Activated naive CD4-positive, alpha-beta T cell treated with Interleukin-2 at 50 U/mL for 16 hours (primary cell): ENCODE measurements at places on chromosomes 1 and 21.

DNA sequence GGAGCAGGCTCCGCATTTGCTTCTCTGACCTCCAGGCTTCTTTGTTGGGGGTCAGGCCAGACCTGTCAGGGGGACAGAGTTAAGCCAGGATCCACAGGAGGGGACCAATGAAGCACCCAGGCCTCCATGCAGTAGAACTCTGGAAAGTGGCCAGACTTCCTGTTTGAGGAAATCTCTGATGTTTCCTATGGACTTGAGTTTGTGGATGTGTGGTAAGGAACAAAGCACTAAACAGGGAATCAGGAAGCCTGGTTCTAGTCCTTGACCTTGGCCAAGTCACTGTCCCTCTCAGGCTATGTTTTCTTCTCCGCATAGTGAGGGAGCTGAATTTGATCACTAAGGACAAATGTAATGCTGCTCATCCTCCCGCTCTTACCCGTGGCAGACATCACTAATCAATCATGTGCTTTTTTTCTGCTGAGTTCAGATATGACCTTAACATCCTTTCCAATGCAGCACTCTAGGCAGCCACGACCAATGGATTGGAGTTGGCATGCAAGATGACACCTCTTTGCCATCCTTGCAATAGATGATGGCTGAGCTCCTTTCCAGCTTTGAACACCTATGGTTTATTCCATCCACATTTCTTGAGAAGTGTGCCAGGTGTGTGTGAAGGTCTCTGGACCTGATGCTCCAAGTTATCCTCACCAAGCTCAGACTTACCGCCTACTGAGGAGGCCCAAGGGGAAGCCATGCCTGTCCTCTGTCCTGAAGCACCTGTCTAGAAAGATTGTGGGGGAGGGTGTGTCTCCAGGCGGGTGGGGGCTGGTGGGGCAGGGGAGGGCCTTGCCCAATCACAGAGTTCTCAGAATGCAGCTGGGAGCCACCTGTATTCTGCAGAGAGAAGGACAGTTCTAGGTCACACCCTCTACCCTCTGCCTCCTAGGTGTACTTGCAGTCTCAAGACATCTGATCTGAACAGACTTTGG, 9.9 kb downstream of the SH2D2A start:
- DNase-seq = no peak

GRCh38 chr1:167668108-167668507, 38.1 kb downstream of the RCSD1 start:
- DNase-seq = no peak

DNA sequence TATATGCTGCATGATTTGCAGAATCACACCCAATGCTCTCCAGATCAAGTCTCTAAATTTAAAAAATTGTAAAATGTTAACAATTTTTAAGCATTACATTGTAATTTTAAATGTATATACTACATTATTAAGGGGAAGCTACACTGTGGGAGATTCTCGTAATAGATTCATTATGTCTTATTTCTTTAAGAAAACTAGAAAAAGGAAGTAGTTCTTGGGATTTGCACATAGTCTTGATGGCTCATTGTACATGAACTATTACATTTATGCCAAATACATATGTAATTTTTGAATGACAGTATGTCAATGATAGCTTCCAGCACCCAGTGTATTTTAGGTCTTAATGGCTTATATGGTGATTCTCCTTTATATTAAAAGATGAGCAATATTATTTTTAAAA, 250.3 kb downstream of the PTPRC start:
- DNase-seq = no peak

DNA sequence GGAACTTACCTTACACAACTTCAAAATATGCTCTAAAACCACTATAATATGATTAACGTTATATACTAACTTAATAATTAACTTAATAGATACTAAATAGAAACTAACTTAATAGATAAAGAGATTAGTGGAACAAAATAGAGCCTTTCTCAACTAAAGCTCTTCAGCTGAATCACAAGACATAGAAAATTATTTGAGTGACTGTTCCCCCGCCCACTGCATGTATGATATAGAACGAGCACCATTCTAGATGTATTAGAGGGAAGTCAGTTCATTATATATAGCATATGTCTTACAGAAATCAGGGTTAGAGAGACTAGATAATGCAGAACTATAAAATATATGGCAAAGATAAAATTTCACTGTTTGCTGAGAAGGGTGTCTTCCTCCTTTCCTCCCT, 16.3 kb downstream of the LYPLAL1 start:
- DNase-seq = no peak

GRCh38 chr1:20339811-20340457, 49.3 kb downstream of the VWA5B1 start:
- DNase-seq = no peak

- DNase-seq = no peak
These were observed 28.6 kb upstream of the ZNF496 start for GRCh38 chr1:247360116-247360898.

- no peak for DNase-seq
These were observed 12.4 kb downstream of the PEA15 start for GRCh38 chr1:160217481-160218051.

DNA sequence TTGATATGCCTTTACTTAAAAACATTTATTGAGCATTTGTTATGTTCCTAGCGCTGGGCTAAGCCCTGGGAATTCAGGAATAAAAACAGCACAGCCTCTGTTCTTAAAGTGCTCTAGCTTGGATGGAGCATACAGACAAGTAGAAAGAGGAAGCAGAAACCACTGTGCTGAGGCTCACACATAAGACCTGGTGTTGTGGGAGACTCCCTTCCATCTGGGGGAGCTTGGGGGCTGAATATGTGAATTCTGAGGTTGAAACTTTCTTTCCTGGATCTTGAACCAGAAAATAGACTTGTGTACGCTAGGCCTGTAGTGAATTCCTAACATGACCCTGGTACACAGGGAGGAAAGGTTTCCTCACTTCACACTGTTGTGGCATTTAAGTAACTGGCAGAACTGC, 209.9 kb downstream of the ZNF326 start:
- DNase-seq = no peak

GRCh38 chr1:215082532-215083382, at the start of gene KCNK2:
TSS of gene KCNK2 (plus strand) at chr1:215082737. CDS start at chr1:215083386, 649 bp downstream.
- DNase-seq = no peak

DNA sequence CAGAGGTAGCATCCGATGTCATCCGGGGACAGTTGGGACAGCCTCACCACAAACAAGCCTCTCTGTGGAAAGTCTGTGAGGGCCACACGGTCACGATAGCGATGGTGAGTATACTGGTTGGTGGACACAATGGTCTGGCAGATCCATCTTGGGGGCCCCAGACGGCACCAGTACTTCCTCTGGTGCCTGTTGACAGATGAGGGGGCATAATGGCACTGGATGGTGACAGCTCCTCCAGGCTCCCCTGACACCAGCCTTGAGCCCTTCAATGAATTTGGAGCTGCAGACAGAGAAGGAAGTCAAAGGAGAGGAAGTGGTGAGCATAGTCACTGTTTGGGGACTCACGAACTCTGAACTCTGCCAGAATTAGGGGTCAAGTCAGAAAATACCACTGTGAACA, 8.0 kb downstream of the FCAMR start:
- no peak for DNase-seq

- no peak for DNase-seq
These were observed 7.6 kb downstream of the DNTTIP2 start for GRCh38 chr1:93871366-93871765.

DNA sequence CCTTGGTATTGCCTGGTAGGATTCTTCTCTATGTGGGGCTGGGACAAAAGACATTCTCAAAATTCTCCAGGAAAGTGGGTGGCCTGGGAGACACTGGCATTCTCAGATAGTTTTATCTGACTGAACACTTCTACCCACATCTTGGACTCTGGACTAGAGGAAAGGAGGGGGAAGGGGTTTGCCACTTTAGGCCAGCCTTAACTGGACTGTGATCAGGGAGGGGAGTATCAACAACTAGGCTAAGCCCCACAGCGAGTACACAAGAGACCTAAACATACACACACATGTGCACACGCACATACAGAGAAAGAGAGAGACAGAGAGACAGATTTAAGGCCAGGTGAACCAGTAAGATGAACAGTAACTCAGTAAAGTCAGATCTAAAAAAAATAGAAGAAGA, 1.2 kb upstream of the SEMA6C start:
- no peak for DNase-seq

- DNase-seq = no peak
These were observed 25.6 kb downstream of the CDKN2C start for GRCh38 chr1:50995651-50996050.

DNA sequence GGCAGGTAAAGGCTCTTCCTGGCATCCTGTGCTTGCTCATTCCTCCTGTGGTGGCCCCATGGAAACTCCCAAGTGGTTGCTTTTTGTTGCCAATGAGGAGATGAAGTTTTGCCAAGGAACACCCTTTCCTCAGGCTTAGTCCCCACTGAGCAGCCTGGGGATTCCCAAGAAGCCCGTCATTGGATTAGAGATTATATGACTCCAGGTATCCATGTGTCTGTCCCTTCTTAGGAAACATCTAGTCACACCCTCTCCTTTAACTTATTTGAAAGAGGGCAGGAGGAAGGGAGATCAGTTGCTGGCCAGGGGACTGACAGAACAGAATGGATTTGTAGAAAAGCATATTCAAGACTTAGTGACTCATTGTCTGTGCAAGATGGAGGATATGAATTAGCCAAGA, 3.8 kb upstream of the LCE3A start:
- no peak for DNase-seq

GRCh38 chr1:214557952-214558735, 6.7 kb upstream of the PTPN14 start:
- no peak for DNase-seq

GRCh38 chr1:71618766-71619530, 538.1 kb upstream of the ZRANB2 start:
- no peak for DNase-seq

GRCh38 chr1:90722874-90723589, 5.9 kb upstream of the BARHL2 start:
- no peak for DNase-seq
